ENCODE measurements at places on chromosomes 13 and 19.
A peak's percentile ranks its signal among the peaks of the same experiment; 100 is the strongest.

GRCh38 chr19:46481947-46482346, 10.6 kb upstream of the PNMA8A start:
- H3K4me1 ChIP-seq, result no peaks in the 10 kb centered on the region
- no peak overlapping the region for H3K27ac ChIP-seq
- no peak overlapping the region for H3K4me3 ChIP-seq
- no peaks in the 10 kb centered on the region for H3K36me3 ChIP-seq
- DNase-seq, result no peak
- H3K27me3 ChIP-seq, result peaks cover 2% of the 10 kb centered on the region

- peaks cover 33% of the 10 kb centered on the region for H3K4me1 ChIP-seq
- H3K4me3 ChIP-seq, result no peak overlapping the region
- H3K27me3 ChIP-seq, result no peaks in the 10 kb centered on the region
- no peak overlapping the region for H3K27ac ChIP-seq
- no peak for DNase-seq
- peaks cover 87% of the 10 kb centered on the region for H3K36me3 ChIP-seq
Observed at GRCh38 chr19:1362387-1363257, 21.1 kb upstream of the NDUFS7 start.

GRCh38 chr13:107568181-107568580, 647.2 kb downstream of the LIG4 start:
- no peak for DNase-seq
- no peak overlapping the region for H3K27ac ChIP-seq
- H3K4me3 ChIP-seq, result no peak overlapping the region
- H3K36me3 ChIP-seq, result no peaks in the 10 kb centered on the region
- H3K27me3 ChIP-seq, result no peaks in the 10 kb centered on the region
- no peaks in the 10 kb centered on the region for H3K4me1 ChIP-seq

DNA sequence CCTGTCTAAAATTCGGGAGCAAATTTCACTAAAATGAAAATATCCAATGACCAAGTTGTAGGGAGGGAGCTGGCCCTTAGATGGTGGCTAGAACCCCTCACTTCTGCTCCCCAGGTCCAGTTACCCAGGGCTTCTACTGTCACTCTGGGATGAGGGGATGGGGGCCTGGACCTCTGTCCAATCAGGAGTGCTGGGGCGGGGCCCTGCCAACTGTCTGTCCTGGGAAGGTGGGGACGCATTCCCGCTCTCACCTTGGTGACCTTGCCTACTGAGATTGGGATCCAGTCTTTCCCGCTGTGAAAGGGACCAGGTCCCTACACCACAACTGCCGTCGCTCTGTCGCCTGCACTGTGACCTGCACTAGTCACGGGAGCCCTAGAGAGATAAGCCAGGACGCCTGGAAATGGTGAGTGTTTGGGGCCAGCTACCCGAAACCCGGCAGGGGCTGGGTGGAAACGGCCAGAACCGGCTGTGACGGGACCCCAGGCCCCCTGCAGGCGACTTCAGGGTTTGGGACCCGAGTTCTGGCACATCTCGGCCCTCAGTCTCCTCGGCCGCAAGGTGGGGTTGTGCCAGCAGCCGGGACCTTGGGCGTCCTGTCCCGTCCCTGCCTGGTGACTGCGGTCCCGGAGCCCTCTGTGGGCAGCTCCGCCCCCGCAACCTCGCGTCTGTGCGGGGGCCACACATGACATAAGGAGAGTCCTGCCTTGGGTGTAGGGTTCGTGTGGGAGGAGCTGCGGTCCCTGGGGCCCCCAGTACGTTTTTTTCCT, 22.8 kb downstream of the ZNF20 start:
- H3K27me3 ChIP-seq, result no peaks in the 10 kb centered on the region
- no peak overlapping the region for H3K4me3 ChIP-seq
- no peaks in the 10 kb centered on the region for H3K4me1 ChIP-seq
- H3K27ac ChIP-seq, result no peak overlapping the region

DNA sequence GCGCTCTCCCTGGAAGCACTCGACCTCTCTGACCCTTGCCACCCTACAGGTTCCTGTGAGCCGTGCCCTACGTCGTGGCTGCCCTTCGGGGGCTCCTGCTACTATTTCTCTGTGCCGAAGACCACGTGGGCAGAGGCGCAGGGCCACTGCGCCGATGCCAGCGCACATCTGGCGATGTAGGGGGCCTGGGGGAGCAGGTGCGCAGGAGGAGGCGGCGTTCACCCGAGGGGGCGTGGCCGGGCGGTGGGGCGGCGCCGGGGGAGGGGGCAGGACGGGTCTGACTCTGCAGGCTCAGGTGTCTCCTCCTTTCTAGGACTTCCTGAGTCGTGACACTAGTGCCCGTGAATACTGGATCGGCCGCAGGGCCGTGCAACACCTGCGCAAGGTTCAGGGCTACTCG, 26.4 kb downstream of the CLEC4M start:
- H3K4me3 ChIP-seq, result peak overlapping the region; percentile 29
- peaks cover 41% of the 10 kb centered on the region for H3K27me3 ChIP-seq
- peaks cover 4% of the 10 kb centered on the region for H3K4me1 ChIP-seq
- DNase-seq, result no peak

- H3K36me3 ChIP-seq, result peaks cover 67% of the 10 kb centered on the region
- no peak for DNase-seq
- H3K4me1 ChIP-seq, result no peaks in the 10 kb centered on the region
- H3K27me3 ChIP-seq, result no peaks in the 10 kb centered on the region
- H3K4me3 ChIP-seq, result no peak overlapping the region
- H3K27ac ChIP-seq, result no peak overlapping the region
Observed at GRCh38 chr19:5075597-5075996, 106.7 kb downstream of the KDM4B start.

DNA sequence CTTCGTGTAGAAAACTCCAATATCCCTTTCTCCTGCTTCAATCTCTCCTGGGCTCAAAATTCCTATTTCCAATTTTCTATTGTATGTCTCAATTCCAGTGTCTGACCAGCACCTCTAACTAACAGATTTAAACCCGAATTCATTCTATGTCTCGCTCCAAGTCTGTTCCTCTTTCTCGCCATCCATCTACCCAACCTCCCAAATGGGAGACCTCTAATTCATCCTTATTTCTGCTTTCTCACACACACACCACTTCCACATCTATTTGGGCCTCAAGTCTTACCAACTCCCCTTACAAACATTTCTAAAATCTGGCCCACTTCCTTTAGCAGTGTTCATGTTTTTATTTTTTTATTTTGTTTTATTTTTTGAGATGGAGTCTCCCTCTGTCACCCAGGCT, 53.3 kb downstream of the MBD3L2B start:
- no peaks in the 10 kb centered on the region for H3K36me3 ChIP-seq
- no peak overlapping the region for H3K27ac ChIP-seq
- no peaks in the 10 kb centered on the region for H3K4me1 ChIP-seq
- DNase-seq, result no peak
